ENCODE measurements at places on chromosomes 2 and 18. TPM values are rescaled to one million over a fixed set of nuclear protein-coding genes. Genes with fewer than 3 reads are reported as not detected.

- no peaks in the 10 kb centered on the region for H3K36me3 ChIP-seq
- H3K4me1 ChIP-seq: no peaks in the 10 kb centered on the region
- H3K27me3 ChIP-seq: no peaks in the 10 kb centered on the region
- DNase-seq: no peak
- H3K27ac ChIP-seq: no peak overlapping the region
These were observed 80.4 kb downstream of the MYOM1 start for GRCh38 chr18:3139406-3139805.

- no peak overlapping the region for H3K27ac ChIP-seq
- no peaks in the 10 kb centered on the region for H3K4me1 ChIP-seq
- H3K36me3 ChIP-seq: no peaks in the 10 kb centered on the region
These were observed 793.4 kb upstream of the CELF4 start for GRCh38 chr18:38358805-38359657.

DNA sequence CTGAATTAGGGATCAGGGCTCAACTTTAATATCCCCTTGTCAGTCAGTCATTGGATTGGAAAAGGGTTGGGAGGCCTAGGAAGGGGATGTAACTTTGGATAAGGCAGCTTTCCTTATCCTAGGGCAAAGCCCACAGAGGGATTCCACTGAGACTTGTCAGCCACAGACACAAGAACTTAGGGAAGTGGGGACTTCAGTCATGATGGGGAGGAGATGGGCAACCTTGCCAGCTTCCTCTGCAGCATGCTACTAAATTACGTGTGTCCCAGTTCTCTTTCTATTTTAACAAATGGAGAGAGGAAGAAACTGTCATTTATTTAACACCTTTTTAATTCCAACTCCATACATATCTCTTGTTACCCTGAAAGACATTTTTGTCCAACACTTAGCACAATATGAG is 237.8 kb downstream of the WDR7 start:
- no peak for DNase-seq
- no peaks in the 10 kb centered on the region for H3K27me3 ChIP-seq
- no peaks in the 10 kb centered on the region for H3K36me3 ChIP-seq

GRCh38 chr2:120261387-120262006 is 8.8 kb downstream of the RALB start:
- H3K27me3 ChIP-seq: no peaks in the 10 kb centered on the region
- H3K4me1 ChIP-seq: peaks cover 44% of the 10 kb centered on the region
- H3K27ac ChIP-seq: no peak overlapping the region

GRCh38 chr18:76420898-76421684 is 74.0 kb downstream of the ZNF516 start:
- no peaks in the 10 kb centered on the region for H3K36me3 ChIP-seq
- no peaks in the 10 kb centered on the region for H3K27me3 ChIP-seq
- H3K4me3 ChIP-seq: no peak overlapping the region
- peak; percentile 80 for DNase-seq
- H3K4me1 ChIP-seq: peaks cover 18% of the 10 kb centered on the region

GRCh38 chr2:1818811-1819210 is 74.5 kb upstream of the PXDN start:
- no peak overlapping the region for H3K4me3 ChIP-seq
- H3K27ac ChIP-seq: no peak overlapping the region
- no peaks in the 10 kb centered on the region for H3K36me3 ChIP-seq

DNA sequence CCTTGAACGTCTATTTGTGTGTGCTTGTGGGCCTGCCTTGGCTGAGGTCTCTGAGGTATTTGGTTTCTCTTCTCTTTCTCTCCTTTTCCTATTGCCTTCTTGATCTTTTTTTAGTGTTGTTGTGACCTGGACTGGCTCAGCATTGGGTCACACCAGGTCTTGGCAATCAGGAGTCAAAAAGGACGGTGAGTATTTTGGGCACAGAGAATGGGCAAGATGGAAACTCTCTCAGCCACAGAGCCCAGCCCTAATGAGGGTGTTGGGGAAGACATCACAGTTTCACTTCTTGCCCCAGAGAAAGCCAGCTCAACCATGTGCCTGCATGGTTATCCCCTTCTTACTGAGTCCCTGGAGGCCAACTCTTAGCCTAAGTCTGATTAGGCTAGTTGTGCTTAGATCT is 13.7 kb upstream of the INO80C start:
- H3K27me3 ChIP-seq: no peaks in the 10 kb centered on the region
- H3K27ac ChIP-seq: no peak overlapping the region
- DNase-seq: no peak
- peaks cover 6% of the 10 kb centered on the region for H3K4me1 ChIP-seq
- H3K36me3 ChIP-seq: no peaks in the 10 kb centered on the region

DNA sequence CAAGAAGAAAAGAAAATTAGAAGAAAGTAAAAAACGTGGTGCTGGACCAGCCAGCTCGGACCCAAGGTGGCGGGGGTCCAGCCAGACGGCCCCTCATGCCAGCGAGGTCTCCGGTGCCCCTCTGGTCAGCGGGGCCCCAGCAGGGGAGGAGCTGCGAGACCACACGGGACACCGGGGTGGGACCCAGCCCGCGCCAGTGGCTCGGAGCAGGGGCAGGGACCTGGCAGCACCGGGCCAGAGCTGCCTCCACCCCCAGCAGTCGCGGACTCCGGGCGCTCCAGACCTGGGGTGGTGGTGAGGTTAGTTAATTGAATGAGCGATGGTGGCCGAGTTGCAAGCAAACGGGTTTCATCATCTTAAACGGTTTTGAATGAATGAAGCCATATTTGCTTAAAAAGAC is 289.9 kb upstream of the MC4R start:
- H3K27me3 ChIP-seq: no peaks in the 10 kb centered on the region
- H3K4me3 ChIP-seq: no peak overlapping the region
- H3K36me3 ChIP-seq: no peaks in the 10 kb centered on the region
- H3K27ac ChIP-seq: no peak overlapping the region
- no peaks in the 10 kb centered on the region for H3K4me1 ChIP-seq
- no peak for DNase-seq

DNA sequence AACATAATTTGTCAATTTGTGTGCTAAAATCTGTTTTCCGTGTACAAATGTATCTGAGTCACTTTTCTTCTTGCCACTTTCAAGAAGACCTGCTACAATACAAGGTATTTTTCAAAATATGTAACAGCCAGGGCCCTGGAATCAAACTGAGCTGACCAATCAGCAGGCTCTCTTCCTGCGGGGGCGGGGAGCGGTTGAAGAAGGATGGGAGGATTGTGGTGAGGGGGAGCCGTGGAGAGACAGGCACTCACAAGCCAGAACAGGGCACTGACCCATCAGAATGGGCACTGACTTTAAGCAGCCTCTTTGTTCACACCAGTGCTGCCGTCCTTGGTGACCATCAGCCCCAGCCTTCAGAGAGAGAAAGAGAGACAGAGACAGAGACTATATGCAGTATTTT is 40.6 kb upstream of the CCNYL1 start:
- no peak overlapping the region for H3K27ac ChIP-seq
- H3K27me3 ChIP-seq: no peaks in the 10 kb centered on the region
- no peaks in the 10 kb centered on the region for H3K4me1 ChIP-seq
- no peak overlapping the region for H3K4me3 ChIP-seq

DNA sequence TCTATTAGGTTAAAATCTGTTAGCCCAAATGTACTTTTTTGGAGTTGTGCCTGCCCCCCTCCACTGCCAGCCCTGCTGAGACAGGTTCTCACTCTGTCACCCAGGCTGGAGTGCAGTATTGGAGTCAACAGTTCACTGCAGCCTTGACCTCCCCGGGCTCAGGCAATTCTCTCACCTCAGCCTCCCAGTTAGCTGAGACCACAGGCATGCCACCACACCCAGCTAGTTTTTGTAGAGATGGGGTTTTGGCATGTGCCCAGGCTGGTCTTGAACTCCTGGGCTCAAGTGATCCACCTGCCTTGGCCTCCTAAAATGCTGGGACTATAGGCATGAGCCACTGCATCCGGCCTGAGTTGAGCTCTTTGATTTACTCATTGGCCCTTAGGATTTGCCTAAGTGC is 110.7 kb downstream of the ICA1L start:
- H3K27me3 ChIP-seq: no peaks in the 10 kb centered on the region
- no peak overlapping the region for H3K27ac ChIP-seq
- DNase-seq: no peak
- H3K4me3 ChIP-seq: no peak overlapping the region
- H3K36me3 ChIP-seq: peaks cover 7% of the 10 kb centered on the region
- H3K4me1 ChIP-seq: no peaks in the 10 kb centered on the region

DNA sequence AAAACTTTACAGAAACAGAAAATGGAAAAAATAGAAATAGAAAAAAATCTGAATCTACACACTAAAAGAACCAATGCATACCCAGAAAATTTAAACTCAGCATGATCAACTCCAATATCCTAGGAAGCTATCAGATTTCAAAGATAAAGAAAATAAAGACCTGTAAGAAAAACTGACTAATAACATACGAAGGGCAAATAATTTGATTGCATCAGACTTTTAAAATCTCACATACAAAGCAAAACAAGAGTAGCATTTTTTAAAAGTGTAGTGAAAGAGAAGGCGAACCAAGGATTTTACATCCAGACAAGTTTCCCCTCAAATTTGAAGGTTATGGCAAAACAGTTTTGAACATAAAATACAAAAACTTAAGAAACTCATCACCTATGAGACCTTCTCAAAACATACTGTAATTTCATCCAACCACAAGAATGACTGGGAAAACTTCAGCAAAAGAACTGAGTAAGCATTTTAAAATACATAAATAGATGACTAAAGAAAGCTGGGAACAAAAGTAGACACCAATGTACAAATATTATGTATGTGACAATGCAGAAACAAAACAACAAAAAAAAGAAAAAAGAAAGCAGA is 54.8 kb downstream of the NBAS start:
- H3K4me1 ChIP-seq: no peaks in the 10 kb centered on the region
- no peak overlapping the region for H3K27ac ChIP-seq
- no peak for DNase-seq
- peaks cover 56% of the 10 kb centered on the region for H3K36me3 ChIP-seq
- no peaks in the 10 kb centered on the region for H3K27me3 ChIP-seq

GRCh38 chr2:133158024-133158423 is 410.2 kb downstream of the NCKAP5 start:
- no peaks in the 10 kb centered on the region for H3K36me3 ChIP-seq
- H3K4me3 ChIP-seq: no peak overlapping the region
- H3K27ac ChIP-seq: no peak overlapping the region
- no peaks in the 10 kb centered on the region for H3K27me3 ChIP-seq

GRCh38 chr2:211479536-211480150 is 923.2 kb downstream of the CPS1 start:
- DNase-seq: no peak
- no peaks in the 10 kb centered on the region for H3K4me1 ChIP-seq
- H3K27ac ChIP-seq: no peak overlapping the region

DNA sequence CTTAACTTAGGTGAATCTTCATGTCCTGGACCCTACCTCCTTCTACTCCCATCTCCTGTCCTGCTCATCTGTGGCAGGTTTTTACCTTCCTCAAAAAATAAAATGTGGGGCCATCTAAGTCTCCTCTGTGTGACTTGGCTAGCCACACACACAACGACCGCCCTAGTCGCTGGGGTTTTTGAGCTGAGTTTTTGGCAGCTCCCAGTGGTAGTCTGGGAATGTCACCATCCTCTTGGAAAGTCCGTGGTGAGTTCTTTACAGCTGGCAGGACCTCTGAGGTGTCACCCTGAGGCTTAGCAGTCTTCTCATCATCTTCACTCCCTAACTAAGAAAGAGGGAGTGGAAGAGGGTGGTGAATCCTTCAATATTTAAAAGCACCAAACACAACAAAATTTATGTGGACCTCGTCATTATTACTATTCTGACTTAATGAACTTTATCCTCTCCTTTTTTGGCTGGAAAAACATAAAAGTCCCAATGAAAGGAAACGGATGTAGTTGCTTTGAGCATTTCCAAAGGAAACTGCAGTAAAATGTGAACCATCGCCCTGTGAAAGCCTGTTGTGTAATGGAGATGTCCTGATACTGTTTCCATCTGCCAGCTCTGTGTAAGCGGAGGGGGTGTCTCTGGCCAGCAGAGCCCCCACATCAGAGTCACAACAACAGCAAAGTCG is 78.6 kb downstream of the VAPA start:
- no peak overlapping the region for H3K4me3 ChIP-seq
- H3K27ac ChIP-seq: peak overlapping the region; percentile 17
- DNase-seq: no peak
- no peaks in the 10 kb centered on the region for H3K27me3 ChIP-seq

CD207 gene
- total RNA-seq: 3.6 TPM

ERBB4 gene
- 22.6 TPM for total RNA-seq

SCG2 gene
- total RNA-seq: 0.61 TPM

NR4A2 gene
- 3.5 TPM for total RNA-seq

OR6B3 gene
- not detected for total RNA-seq

NPPC gene
- not detected for total RNA-seq
